ENCODE measurements at places on chromosomes 7 and 10. TPM values are rescaled to one million over a fixed set of nuclear protein-coding genes. Genes with fewer than 3 reads are reported as not detected.

MEIG1 gene
- not detected for total RNA-seq

ADGRA1 gene
- total RNA-seq: not detected

AP1S1 gene
- total RNA-seq: 259 TPM

SPDYE17 gene
- total RNA-seq: not detected

WDR11 gene
- 33.0 TPM for total RNA-seq

PDE1C gene
- total RNA-seq: 6.7 TPM

PURB gene
- total RNA-seq: 6.2 TPM

PIK3CG gene
- not detected for total RNA-seq

NPY gene
- total RNA-seq: not detected

EPHB6 gene
- total RNA-seq: not detected

DOCK4 gene
- 8.2 TPM for total RNA-seq

Data from hair follicular keratinocyte (primary cell).